ENCODE measurements at places on chromosomes 1 and 21.

GRCh38 chr1:20956272-20956671 lies 169.2 kb upstream of the HP1BP3 start:
- no peak for DNase-seq

GRCh38 chr1:230977761-230978490 lies 735 bp downstream of the TTC13 start:
- peak; percentile 71 for DNase-seq

- DNase-seq = no peak
Observed at GRCh38 chr1:43550598-43551246, 20.0 kb downstream of the PTPRF start.

DNA sequence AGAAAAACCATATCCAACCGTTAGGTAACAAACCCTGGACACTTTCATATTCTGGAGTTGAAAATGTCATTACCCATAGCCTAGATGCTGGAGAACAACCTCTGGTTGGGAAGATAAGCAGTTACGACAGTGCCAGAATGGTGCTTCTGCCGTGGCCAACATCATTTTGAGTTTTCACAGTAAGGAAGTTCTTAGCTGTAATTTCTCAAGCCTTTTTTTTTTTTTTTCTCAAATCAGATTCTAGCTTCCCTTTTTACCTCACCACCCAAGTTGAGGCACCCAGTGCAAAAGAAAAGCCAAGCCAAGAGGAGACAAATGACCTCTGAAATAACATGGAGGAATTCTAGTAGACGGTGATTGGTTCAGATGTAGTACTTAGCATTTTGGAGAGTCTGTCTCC lies 21.8 kb downstream of the PPT1 start:
- DNase-seq = no peak

DNA sequence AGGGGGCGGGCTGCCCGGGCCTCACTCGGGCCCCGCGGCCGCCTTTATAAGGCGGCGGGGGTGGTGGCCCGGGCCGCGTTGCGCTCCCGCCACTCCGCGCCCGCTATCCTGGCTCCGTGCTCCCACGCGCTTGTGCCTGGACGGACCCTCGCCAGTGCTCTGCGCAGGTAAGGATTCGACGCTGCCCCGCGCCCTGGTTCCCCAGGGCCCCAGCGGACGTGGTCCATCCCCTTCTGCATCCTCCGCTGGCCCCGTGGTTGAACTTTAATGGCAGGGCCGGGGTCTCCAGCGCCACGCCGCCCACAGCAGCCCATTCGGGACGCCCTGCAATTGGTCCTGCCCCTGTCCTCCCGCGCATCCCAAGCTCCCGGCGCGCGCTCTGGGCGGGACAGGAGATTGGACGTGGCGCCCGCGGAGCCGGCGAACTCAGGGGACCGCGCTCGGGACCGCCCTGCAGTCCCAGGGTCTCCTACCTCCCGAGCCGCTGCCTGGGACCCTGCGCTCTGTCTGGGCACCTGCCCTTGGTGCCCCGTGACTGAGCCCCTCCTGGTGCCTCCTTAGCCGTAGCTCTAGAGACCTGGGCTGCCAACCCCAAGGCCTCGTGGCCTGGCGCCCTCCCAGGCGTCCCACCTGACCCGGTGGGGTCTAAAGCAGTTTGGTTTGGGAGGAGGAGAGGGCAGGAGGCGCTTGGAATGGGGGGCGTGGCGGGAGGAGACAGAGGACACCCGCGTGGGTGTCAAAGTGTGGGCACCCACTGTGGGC lies at the start of gene ALPL:
TSS of gene ALPL (plus strand) at position 73 of the 762 bp plus-strand sequence. CDS start 44,659 bp downstream, outside the sequence.
- DNase-seq = no peak

DNA sequence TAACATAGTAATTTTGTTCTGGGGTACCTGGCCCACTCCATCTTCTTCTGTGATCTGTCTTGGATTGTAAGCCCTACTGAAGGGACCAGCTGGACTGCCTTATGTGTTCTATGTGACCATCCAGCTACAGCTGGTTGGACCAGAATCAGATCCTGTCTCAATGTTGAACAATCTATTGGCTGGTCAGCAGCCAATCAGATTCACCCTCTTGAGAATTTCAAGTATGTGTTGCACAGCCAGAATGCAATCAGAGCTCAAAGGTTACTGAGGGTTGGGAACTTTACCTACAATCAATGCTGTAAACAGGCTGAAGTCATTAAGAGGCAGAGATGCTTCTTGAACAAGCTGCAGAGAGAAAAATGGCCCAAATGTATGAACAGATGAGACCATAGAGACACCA lies 61.9 kb downstream of the KCNC4 start:
- no peak for DNase-seq

DNA sequence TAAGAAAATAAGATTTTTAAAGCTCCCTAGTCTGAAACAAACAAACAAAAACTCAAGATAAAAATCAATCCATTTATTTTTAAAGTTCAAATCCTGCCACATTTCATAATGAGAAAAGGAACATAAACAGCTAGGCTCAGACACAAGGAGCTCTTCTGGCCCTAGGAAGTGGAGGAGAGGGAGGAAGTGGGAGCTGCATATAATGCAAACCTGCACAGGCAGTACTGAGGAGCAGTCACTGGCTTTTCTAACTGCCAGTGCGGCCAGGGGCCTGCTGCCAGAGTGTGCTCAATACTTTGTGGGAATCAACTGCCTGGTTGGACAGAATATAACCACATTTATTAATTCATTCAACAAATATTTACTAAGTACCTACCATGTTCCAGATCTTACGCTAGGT lies 139.8 kb upstream of the SPATA6 start:
- no peak for DNase-seq

DNA sequence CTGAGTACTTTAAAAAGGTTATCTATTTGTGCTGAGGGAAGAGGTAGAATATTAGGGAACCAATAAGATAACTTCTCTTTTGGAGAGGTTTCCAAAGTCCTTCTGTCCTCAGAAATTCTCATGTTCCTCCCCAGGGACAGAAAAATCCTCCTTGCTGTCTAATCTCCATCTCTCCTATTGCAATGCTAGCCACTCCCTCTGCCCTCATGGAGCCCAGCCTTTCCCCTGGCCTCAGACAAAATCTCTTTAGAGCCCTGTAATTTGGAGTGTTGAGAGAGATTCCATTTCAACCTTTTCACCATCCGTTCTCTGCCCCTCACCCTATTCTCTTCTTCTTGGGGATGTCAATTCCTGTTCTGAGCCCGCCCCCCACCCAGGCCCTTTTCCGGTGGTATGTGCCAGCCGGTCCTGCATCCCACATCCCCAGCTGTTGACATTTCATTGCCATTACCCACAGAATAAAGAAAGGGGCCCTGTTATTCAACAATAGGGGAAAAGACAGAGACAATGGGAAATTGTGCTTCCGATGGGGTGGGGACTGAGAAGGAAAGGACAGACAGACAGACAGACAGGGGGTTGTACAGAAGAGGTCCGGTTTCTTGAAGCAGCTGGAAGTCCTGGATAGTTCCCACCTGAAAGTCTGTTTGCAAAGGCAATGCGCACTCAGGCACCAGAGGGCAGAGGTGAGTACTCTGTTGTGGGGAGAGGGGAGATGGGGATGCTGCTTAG lies at the start of gene HAPLN2:
TSS of gene HAPLN2 (plus strand) at position 563 of the 729 bp plus-strand sequence. CDS start 4,076 bp downstream, outside the sequence.
- DNase-seq = peak; percentile 59

- no peak for DNase-seq
Observed at GRCh38 chr1:85451236-85451830, 13.6 kb downstream of the DDAH1 start.

DNA sequence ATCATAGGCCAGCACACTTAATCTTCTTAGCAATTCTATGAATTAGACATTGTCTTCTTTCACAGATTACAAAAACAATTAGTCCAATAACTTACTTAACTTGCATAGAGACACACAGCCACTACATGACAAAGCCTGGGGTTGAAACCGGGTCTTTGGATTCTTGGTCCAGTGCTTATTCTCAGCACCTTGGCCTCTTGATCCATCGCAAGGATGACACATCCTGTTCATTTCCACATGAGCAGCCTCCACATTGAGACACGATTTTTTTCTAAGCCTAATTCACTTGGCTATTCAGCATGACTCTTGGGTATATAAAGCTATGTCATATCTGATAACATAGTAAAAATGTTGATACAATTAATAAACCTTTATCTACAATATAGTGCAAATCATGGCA lies 221.0 kb upstream of the FOXD3 start:
- DNase-seq = no peak

GRCh38 chr1:10918531-10918930 lies 93.9 kb upstream of the TARDBP start:
- no peak for DNase-seq

- no peak for DNase-seq
Observed at GRCh38 chr1:167710836-167711235, 10.9 kb upstream of the MPZL1 start.

DNA sequence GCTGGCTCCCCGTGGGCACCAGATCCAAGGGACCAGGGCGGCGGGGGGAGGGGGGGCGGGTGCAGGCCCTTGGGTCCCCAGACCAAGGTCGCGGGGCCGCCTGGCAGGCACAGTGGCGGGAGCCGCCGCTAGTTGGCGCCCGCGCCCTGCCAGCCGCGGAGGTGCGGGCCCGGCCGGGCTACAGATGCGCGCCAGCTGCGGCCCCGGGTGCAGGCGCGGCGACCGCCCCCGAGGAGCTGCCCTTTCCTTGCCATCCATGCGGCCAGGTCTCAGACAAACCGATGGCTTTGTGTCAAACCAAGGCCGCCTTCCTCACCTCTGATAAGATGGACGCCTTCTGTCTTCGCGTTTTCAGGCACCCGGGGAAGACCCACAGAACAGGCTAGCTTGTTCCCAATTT lies 2.2 kb upstream of the RUNX3 start:
- no peak for DNase-seq

DNA sequence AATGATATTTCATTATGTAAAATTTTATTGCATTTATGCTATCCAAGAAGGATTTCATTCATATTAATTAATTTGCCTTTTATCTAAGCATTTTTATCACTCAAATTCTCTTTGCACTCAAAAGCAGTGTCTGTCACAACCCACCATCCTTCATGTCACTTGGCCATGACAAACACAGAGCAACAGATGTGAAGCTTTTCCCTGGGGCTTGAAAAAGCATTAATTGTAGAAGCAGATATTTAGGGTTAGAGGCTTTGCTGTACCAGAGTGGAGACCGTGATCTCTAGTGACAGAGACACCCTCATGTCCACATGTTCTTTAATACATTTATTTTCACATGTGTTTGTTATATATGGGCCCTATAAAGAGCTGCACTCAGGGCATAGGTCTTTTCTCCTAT lies 230.5 kb downstream of the SPATA17 start:
- DNase-seq = no peak

DNA sequence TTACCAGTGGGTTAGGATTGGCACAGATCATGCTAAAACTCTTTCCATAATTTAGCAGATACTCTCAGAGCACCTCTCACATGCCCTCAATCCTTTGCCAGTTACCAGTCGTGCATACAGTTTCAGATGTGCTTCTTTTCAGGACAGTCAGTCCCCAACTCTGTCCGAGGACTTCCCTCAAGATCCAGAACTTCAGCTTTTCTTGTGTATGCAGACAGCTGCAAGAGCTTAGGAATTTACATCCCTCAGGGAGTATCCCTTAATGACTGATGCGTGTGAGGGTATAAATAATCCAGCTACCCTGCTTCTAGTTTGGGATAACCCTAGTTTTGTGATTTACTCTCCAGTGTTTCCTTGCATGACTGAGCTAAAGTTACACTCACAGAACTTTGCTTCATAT lies 393.0 kb upstream of the PLXNA2 start:
- no peak for DNase-seq

- no peak for DNase-seq
Observed at GRCh38 chr1:248288391-248288790, 10.6 kb upstream of the OR2T33 start.

DNA sequence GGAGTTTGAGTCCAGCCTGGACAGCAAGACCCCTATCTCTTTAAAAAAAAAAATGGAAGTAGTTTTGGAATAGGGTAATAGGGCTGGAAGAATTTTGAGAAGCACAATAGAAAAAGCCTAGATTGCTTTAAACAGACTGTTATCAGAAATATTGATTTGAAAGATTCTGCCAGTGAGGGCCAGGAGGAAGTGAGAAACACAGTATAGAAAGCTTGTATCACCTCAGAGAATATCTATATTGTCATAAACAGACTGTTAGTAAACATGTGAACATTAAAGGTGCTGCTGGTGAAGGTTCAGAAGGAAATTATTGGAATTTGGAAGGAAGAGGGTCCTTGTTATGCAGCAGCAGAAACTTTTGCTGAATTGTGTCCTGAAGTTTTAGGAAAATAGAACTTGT lies 24.8 kb upstream of the PSEN2 start:
- DNase-seq = no peak

DNA sequence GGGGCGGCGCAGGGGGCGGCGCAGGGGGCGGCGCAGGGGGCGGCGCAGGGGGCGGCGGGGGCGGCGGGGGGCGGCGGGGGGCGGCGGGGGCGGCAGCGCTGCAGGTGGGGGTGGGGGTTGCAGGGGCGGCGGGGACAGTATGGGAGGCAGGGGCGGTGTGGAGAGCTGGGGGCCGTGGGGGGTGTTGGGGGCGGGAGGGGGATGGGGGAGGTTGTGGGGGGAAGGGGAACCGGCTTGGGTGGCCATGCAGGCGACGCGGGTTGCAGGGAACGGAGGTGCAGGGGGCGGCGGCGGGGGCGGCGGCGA lies 13.0 kb upstream of the SLC19A1 start:
- DNase-seq = no peak
